ENCODE measurements at places on chromosomes 6 and 20.

DNA sequence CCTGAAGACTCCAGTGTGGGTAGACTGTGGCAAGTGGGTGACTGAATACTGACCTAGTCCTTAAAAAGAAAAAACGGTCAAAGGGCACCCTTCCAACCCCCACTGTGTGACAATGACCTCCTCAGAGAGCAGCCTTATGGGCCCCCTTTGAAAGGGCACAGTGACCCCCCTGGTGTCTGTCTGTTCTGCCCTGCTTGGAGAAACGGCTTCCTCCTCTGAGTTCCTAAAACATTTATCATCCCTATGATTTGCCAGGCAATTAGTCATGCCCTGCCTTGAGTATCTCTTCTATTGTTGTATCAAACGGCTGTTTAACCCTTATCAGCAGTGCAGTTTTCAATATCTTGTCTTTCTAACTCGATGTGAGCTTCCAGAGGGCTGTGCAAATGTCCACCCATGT is 21.0 kb upstream of the STX16 start:
- no peak for DNase-seq

GRCh38 chr20:62899633-62900051 is 26.7 kb downstream of the DIDO1 start:
- no peak for DNase-seq

- no peak for DNase-seq
Observed at GRCh38 chr20:32378461-32378860, 20.3 kb downstream of the ASXL1 start.

DNA sequence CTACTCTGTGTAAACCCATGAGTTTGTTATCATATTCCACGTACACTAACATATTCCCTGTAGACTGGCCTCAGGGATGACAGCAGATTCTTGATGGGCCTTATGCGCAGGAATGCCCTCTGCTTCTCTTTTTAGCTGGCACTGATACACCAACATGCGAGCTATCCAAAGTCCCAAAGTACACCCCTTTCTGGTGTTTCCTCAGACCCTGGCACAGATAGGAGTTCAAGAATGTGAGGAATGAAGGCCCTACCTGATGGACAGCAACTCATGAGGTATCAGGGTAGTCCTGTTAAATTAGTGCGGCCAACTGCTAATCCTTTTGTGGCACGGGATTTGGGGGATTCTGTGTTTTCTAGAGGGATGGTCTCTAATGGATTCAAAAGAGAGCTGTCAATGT is 93.0 kb downstream of the BACH2 start:
- no peak for DNase-seq

DNA sequence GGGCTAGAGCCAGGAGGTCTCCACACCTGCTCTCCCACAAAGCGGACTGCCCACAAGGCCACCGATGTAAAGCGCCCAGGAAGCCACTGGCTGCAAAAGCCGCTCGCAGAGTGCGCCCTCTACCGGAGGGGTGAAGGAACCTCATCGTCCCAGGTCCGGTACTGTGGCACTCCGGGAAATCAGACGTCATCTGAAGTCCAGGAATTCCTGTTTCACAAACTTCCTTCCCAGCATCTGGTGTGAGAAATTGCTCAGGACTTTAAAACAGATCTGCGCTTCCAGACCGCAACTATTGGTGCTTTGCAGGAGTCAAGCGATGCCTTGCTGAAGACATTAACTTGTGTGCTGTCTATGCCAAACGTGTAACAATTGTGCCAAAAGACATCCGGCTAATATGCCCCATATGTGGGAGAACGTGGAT is 115.1 kb upstream of the ARID1B start:
- no peak for DNase-seq

DNA sequence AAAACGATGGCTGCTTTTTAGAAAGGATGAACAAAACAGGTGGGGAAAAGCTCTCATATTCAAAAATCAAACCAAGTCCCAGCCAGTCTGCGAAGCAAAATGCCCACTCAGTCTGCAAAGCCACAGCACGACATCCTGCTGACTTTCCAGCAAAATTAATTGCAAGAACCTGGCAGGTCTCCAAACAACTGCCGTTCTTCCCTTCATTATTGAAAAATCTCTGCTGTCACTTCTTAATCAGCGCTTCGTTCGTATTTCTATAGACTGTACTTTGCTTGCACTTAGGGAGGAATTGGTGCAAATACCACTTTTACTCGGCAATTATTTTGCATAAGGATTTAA is 222.4 kb downstream of the CBLN4 start:
- no peak for DNase-seq

DNA sequence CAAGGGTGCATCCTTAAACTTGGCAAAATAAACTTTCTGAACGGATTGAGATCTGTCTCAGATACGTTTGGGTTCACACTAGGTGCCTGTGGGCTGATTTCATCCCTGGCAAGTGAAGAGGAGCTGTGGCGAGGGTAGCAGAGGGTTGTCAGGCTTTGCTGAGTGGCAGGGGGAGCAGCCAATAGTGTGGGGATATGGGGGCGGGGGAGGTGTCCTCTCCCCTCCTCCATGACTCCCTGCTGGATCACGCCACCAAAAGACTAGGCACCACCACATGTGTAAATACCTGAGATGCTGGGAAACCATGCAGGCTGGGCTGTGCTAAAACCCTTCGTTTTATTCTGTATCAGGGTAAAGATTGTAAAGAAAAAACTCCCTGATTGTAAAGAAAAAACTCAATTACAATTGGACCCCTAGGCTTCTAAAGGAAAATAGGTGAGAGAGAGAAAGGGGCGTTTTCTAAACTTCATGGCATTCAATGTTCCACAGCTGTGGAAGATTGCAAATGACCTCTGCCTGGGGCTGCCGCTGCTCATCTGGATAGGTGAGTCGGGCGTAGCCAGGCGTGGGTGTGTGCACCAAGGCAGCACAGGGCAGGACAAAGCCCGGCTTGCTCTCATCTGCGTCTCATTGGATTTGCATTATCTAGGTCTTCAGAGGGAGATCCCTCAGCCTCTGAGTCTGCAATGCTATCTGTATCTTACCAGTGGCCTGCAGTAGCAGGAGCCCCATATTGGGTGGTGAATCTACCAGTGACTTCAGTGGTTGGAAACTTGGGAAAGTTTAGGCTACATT is 26.9 kb upstream of the ADTRP start:
- DNase-seq, result no peak

DNA sequence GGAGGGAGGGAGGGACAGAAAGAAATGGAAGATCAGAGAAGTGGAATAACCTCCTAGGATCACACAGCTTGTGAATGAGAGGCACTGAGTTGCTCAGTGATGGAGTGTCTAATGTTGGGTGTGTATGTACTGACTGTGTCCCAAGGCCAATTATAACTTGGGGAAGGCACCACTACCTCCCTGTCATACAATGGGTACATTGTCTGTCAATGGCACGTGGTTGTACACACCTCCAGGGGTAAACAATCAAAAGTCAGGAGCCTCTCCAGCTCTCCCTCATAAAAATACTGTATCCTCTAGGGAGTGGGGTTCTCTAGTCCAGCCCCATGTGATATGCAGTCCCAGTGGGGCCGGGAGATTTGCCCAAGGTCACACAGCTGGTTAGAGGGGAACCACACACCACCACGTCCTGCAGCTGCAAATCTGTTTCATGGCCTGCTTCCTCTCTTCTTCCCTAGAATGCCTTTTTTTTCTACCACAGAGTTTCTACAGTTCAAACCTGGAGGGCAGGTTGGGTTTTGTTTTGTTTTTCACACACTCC is 112.5 kb downstream of the SNX5 start:
- DNase-seq, result no peak

- no peak for DNase-seq
Observed at GRCh38 chr6:126170978-126171382, 168.9 kb upstream of the CENPW start.

GRCh38 chr6:13526727-13527670 is 39.6 kb upstream of the GFOD1 start:
- DNase-seq, result no peak

- DNase-seq, result no peak
Observed at GRCh38 chr6:14638435-14638905, 520.9 kb downstream of the CD83 start.
